Activated CD8-positive, alpha-beta T cell treated with anti-CD3 and anti-CD28 coated beads, Interleukin-2, amount 10 ng/mL, durations not matched to agents 7 days and 5 days (primary cell): ENCODE measurements at places on chromosomes 1 and 21. TPM values are rescaled to one million over a fixed set of nuclear protein-coding genes. Genes with fewer than 3 reads are reported as not detected.

DNA sequence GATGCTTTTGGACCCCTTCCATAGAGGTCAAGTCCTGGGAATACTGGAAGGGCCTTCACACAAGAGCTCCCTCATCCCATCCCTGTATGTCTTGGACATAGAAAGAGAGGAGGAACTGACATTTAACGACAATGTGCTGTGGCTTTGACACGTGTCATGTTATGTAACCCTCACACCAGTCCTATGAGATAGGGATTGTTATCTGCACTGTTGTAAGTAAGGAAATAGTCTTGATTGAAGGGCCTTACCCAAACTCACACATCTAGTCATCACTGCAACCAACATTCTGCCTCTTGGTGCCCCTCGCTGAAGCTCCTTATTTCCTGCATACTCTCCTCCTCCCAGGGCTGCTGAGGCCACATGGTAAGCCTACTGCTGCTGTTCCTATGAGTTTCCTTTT is 63.7 kb upstream of the ANGPTL1 start:
- no peak for DNase-seq

The PODN gene
- not detected for total RNA-seq

The KRTAP10-6 gene
- not detected for total RNA-seq

DNA sequence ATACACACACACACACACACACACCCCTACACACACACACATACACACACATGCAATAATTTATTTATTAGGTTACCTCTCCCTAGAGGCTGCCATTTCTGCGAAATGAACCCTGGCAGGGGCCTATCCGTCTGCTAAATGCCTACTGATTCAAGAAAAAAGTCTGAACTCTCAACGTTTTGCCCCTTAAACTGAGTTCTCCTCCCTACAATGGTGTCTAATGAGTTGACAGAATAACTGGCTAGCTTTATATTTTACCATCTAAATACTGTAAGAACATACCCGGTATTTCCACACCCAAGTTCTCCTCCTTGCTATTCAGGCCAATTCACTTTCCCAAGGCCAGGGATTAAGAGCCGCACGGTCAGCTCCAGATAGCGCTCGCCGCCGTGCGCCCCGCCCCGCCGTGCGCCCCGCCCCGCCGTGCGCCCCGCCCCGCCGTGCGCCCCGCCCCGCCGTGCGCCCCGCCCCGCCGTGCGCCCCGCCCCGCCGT is 339 bp upstream of the RNPC3 start:
- no peak for DNase-seq

DNA sequence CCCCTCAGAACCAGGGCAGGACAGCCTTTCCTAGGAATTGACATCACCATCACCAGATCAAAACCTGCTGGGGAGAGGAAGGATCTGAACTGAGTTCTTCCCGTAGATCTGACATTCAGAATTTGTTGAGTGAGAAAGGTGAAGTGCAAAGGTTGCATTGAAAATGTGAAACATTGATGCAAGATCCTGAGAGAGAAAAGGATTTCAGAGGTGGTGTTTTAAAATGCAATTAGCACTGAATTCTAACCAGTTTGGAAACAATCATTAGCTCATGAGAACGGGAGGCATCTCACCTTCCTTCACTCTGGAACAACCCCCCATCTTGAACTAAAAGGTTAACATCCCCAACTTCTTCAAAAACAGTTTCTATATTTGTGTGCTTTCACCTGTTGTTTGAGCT is 20.4 kb downstream of the LMO4 start:
- no peak for DNase-seq

The AK5 gene
- total RNA-seq: 1.2 TPM

DNA sequence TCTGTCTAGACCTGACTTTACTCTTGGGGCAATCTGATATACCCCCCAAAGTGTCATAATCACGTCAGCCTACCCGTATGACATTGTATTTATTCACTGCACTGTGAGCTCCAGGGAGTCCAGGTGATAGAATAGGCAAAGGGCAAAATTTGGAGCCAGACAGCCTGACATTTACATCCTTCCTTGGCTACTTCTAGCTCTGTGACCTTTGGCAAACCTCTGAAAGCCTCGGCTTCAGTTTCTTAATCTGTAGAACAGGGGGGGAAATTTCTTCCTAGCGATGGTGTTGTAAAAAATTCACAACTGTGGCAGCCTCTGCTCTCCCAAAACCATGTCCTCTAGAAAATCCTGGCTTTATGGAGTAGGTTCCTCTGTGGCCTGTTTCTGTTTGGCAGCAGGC is 240.9 kb downstream of the KIF26B start:
- DNase-seq: no peak

The SFN gene
- total RNA-seq: 1.8 TPM

DNA sequence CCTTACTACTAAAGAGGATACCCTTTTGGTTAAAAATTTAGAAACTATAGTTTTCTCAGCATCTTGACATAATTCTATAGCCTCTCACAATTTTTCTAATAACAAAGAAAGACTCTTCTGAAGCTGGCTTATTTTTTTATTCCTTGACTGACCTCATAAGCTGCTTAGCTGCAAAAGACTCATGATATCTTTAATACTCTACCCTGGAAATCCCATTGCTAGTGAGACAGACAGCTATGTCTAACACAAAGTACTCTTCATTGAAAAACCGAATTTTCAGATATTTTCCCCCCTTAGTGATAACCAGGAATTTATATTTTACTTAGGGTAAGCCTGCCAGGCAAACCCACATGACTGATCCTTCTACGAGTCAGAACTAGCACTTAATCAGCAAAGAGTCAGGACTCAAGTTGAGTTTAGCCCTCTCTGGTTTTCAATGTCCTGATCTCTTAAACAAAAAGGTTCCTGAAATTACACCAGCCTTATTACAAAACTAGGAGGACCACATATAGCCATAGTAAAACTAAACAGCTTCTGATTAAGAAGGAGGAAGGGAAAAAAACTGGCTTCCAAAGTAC is 56.9 kb downstream of the ENAH start:
- DNase-seq: no peak

- peak; percentile 97 for DNase-seq
Observed at GRCh38 chr1:26833432-26834405, 7.2 kb downstream of the ZDHHC18 start.

DNA sequence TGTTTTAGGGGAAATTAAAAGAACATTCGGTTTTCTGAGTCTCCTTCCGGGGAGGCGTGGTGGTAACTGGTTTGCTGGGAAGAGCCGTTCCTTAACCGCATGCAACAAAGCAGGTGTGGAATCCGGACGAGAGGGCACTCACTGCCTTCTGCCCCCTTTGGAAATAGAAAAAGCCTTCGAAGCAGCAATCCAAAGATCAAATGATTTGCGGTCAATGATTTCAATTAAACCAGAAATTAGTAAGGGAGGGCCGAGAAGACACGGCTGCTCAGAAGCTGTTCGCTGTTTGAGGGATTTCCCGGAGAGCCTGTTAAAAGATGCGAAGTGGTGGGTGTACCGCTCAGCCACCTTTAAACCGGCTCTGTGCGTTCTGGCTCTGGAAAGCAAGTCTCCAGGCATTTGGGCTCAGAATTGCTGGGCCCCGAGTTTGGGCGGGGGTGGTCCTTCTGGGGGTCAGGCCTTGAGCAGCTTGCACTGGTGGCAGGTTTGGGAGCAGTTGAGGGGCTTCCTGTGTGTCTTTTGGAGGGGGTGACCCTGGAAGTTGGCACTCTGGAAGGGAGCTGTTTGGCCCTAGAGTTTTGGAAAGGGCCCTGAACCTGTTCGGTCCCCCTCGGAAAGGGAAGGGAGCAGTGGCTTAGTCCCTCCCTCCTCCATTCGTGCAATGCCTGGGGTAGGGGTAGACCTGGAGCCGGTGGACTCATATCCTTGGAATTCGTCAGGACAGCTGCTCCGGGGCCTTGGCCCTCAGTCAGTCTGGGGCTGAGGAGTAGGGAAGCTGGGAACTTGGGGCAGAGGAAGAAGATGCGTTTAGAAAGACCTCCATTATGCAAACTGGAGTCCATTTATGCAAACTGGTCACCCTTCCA is 3.1 kb downstream of the SIM2 start:
- DNase-seq: no peak

- no peak for DNase-seq
Observed at GRCh38 chr1:8216005-8216404, 101.9 kb upstream of the SLC45A1 start.

The RPS6KA1 gene
- 179 TPM for total RNA-seq

GRCh38 chr21:38083535-38083934 is 167.3 kb upstream of the KCNJ6 start:
- no peak for DNase-seq

The CLCA1 gene
- total RNA-seq: not detected

GRCh38 chr1:39407896-39408640 is 83.4 kb upstream of the BMP8A start:
- no peak for DNase-seq

DNA sequence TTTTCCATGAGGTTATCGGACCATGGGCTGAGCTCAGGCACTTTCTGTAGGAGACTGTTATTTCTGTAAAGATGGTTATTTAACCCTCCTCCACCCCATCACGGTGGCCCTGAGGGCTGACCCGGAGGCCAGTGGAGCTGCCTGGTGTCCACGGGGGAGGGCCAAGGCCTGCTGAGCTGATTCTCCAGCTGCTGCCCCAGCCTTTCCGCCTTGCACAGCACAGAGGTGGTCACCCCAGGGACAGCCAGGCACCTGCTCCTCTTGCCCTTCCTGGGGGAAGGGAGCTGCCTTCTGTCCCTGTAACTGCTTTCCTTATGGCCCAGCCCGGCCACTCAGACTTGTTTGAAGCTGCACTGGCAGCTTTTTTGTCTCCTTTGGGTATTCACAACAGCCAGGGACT is 2.6 kb upstream of the CCDC28B start:
- DNase-seq: no peak

- DNase-seq: no peak
Observed at GRCh38 chr1:240800291-240800690, 188.3 kb upstream of the GREM2 start.

The HES2 gene
- 0.05 TPM for total RNA-seq

DNA sequence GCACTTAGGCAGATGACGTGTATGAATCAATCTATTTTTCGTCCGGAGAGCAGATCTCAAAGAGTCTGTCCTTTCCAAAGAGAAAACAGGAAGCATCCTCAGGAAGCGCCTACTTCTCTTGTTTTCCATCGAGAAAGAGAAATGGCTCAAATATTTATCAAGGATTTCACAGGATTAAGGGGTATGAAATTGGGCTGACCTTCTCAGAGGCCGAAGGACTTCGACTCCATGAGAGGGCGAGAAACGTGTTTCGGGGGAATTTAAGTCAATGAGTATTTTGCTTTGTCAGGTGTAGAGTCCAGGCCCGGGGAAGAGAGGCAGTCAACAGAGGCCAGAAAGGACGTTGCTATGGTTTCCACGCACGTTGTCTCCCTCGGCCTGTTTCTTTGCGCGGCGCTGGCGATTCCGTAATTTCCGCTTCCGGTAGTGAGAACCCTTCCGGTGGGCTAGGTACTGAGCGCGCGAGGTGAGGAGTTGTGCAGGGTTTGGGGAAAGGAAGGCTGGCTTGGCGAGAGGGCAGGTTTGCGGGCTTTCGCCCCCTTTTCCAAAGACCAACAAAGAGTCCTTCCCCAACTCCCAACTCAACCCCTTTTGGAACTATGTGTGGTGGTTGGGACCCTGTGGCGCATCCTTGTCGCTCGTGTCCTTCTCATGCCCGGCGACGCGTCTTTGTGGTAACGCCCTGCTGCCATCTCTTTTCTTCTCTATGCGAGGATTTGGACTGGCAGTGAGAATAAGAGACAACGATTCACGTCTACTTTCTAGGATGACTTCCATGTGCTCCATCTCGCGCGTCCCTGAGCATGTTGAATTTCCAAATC is at the start of gene MRPS21:
MRPS21 (plus strand) TSS at position 429 of the 821 bp plus-strand sequence. CDS start 506 bp downstream, outside the sequence.
- DNase-seq: peak; percentile 94

DNA sequence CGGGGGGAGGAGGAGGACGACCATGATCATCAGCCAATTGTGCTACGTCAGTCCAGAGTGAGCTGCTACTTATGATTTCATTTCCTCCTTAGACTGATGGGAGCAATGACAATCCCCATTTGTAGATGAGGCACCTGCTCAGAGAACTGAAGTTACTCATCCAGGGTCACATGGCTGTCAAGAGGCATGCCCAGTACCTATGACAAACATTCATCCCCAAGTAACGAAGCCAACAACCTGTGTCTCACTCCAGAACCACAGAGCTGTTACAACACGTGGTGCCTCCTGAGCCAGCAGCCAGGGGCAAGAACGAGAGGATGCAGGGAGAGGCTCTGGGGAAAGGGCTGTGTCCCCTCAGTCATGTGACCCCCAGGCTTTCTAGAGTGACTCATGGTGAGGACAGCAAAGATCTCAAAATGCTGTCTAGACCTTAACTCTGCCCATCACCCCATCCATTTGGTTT is 93.6 kb downstream of the SIM2 start:
- no peak for DNase-seq

GRCh38 chr1:1198423-1199140 is 7.8 kb downstream of the TNFRSF18 start:
- no peak for DNase-seq

DNA sequence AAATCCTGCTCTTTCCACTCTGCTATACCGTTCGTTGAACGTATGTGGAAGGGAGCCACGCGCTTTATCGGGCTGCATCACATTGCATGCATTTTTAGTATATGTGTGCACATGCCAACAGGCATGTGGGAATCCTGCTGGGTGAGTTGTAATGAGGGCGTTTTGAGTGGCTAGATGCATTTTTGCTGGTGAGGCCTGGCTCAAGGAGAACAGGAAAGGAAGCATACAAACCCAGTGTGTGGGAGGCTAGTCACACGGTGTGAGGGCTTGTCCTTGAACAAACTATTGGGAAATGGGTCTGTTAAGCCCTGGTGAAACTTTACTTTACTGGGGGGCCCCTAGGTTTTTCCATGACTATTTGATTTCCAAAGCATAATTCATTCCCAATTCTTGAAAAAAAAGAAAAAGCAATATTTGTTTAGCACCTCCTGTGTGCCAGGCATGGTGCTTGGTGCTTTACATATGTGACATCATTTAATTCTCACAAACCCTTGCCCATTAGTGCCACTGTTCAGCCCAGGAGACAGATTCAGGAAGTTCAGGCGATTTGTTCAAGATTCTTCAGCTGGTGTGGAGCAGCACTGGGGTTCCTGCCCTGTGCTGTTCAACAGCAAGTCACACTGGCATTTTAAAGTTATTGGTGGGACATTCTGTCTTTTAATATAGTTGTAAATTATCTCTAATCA is 25.6 kb upstream of the JUN start:
- no peak for DNase-seq

The LYPD8 gene
- total RNA-seq: not detected

DNA sequence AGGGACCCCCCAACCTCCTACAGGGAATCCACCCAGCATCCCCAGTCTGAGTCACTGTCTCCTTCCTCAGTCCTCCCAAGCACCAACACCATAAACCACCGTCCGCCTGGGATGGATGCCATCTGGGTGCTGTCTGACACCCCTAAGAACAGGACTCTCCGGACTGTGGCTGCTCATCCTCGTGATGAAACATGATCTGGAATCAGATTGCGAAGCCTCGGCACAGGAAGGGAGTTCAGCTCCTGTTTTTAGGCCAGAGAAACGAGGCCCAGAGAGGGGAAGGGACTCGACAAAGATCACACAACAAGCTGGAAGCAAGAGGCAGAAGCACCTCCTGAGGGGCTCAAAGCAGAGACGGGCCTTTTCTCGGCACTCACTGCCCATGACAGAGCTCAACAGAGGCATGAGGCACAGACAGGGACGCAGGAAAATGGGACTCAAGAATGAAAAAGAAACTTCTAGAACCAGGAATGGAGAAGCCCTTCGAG is 8.4 kb downstream of the KCNN3 start:
- DNase-seq: no peak
